ENCODE measurements at places on chromosomes 5 and 9. TPM values are rescaled to one million over a fixed set of nuclear protein-coding genes. Genes with fewer than 3 reads are reported as not detected.

PCDHGA8 gene
- total RNA-seq: 7.2 TPM

SKP2 gene
- 47.8 TPM for total RNA-seq

LOX gene
- total RNA-seq: 0.27 TPM

PLCXD3 gene
- 0.93 TPM for total RNA-seq

TMED9 gene
- 94.6 TPM for total RNA-seq

TERT gene
- total RNA-seq: 2.9 TPM

OR13C5 gene
- not detected for total RNA-seq

RLN1 gene
- total RNA-seq: not detected

SUSD3 gene
- not detected for total RNA-seq

ORM2 gene
- not detected for total RNA-seq

PROB1 gene
- total RNA-seq: 1.3 TPM

FBLL1 gene
- total RNA-seq: 66.2 TPM

GRCh38 chr9:132670457-132671391 lies at the start of gene GTF3C4:
Gene GTF3C4 (plus strand): TSS chr9:132670464. CDS start chr9:132670599, 135 bp downstream.
- DNase-seq: peak; percentile 87
- peak within 1 kb of the TSS; percentile 94 for H3K4me3 ChIP-seq
- H3K36me3 ChIP-seq: no peaks in the 10 kb centered on the region
- H3K27ac ChIP-seq: peak within 1 kb of the TSS; percentile 75
- H3K27me3 ChIP-seq: peaks cover 4% of the 10 kb centered on the region
- peaks cover 13% of the 10 kb centered on the region for H3K4me1 ChIP-seq

DNA sequence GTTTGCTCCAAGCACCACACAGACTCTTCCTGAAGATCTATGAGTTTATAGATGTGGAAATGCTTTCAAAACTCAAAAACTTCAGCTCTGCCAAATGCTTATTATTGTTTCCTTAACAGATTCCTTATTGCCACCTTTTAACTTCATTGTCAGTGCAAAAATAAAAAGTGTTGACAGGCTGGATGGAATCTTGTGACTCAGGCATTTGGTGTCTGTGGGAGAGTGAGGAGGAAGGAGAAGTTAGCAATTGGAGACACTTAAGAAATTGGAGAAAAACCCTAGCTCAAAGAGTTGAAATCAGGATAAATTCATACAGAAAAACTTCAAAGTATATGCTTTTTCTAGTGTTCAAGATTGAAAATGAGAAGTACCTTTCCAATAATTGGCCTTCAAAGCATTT lies 140.6 kb upstream of the PUM3 start:
- H3K36me3 ChIP-seq: no peaks in the 10 kb centered on the region
- H3K4me1 ChIP-seq: no peaks in the 10 kb centered on the region
- DNase-seq: no peak
- no peak overlapping the region for H3K4me3 ChIP-seq

GRCh38 chr9:112366591-112366990 lies 13.3 kb upstream of the HSDL2 start:
- no peaks in the 10 kb centered on the region for H3K4me1 ChIP-seq
- no peak overlapping the region for H3K4me3 ChIP-seq
- no peak overlapping the region for H3K27ac ChIP-seq

DNA sequence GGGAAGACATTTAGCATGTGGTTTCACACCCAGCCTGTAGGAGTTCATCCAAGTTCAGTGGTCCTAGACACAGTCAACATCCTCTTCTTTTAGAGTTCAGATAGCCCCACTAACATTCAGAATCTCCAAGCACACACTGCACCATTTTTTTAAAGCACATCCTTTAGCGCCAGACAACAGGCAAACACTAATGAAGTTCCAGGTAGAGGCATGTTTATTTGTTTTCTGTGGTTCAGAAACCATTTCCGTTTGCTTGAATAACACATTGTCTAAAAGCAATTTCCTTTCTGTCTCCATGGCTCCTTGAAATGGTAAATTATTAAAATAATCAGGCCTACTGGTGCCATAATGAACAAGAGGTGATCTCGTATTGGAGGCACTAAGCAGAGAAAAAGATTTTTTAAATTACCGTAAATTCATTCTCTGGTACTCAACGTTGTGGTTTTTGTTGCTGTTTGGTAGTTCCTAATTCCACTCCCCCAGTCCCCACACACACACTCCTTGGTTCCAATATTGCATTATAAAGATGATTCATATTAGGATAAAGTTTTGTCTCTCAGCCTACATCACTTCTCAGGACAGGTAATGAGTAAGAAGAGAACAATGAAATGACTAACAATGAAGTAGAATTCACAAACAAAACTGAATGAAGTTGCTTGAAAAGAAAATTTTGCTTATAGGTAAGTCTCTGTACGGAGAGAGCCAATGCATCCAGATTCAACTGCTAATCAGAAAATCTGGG lies 153.1 kb downstream of the PCSK1 start:
- H3K4me3 ChIP-seq: no peak overlapping the region
- H3K36me3 ChIP-seq: peaks cover 10% of the 10 kb centered on the region
- no peaks in the 10 kb centered on the region for H3K4me1 ChIP-seq
- H3K27ac ChIP-seq: no peak overlapping the region
- no peak for DNase-seq

DNA sequence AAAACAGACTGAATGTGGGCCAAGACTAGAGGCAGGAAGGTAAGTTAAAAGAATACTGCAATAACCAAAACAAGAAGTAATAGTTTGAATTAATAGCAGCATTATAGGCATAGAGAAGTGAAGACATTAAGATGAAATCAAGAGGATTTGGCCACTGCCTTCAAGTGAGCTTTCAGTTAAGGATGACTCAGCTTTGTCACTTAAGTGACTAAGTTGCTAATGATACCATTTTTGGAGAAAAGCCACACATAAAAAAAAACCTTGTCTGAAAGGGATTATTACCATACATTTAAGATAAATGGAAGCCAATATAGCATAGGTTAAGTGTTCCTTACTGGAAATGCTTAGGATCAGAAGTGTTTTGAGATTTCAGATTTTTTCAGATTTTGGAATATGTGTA lies 57.0 kb downstream of the ECPAS start:
- no peak for DNase-seq
- no peaks in the 10 kb centered on the region for H3K27me3 ChIP-seq
- H3K4me1 ChIP-seq: peaks cover 1% of the 10 kb centered on the region

- peaks cover 6% of the 10 kb centered on the region for H3K4me1 ChIP-seq
- no peaks in the 10 kb centered on the region for H3K27me3 ChIP-seq
- H3K27ac ChIP-seq: no peak overlapping the region
- DNase-seq: no peak
Observed at GRCh38 chr9:86036555-86036954, 62.8 kb downstream of the GOLM1 start.

- no peaks in the 10 kb centered on the region for H3K36me3 ChIP-seq
- H3K4me1 ChIP-seq: no peaks in the 10 kb centered on the region
- peaks cover 5% of the 10 kb centered on the region for H3K27me3 ChIP-seq
- H3K27ac ChIP-seq: no peak overlapping the region
Observed at GRCh38 chr5:132098621-132099020, 25.0 kb downstream of the CSF2 start.

GRCh38 chr9:69569738-69570451 lies 102.3 kb downstream of the APBA1 start:
- H3K4me1 ChIP-seq: no peaks in the 10 kb centered on the region
- H3K27me3 ChIP-seq: peaks cover 5% of the 10 kb centered on the region
- no peak overlapping the region for H3K4me3 ChIP-seq
- no peak for DNase-seq
- no peak overlapping the region for H3K27ac ChIP-seq

DNA sequence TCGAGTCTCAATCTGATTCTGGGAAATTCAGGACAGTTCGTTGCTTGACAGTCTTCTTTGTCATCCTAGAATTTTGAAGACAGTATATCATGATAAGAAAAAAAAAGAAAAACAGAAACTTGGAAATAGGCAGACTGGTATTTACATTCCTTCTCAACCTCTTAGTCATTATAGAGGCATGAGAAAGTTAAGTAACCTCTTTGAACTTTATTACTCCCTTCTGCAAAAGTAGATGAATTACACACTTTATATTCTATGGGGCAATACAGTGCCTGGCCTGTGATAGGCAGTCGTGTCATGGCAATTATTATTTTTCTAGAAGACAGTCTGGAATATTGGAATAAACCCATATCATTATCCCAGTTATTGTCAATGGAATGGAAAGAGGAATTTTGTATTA lies 828.9 kb downstream of the TLR4 start:
- H3K27me3 ChIP-seq: no peaks in the 10 kb centered on the region
- no peaks in the 10 kb centered on the region for H3K4me1 ChIP-seq
- no peaks in the 10 kb centered on the region for H3K36me3 ChIP-seq
- no peak overlapping the region for H3K27ac ChIP-seq
- no peak for DNase-seq
- no peak overlapping the region for H3K4me3 ChIP-seq

DNA sequence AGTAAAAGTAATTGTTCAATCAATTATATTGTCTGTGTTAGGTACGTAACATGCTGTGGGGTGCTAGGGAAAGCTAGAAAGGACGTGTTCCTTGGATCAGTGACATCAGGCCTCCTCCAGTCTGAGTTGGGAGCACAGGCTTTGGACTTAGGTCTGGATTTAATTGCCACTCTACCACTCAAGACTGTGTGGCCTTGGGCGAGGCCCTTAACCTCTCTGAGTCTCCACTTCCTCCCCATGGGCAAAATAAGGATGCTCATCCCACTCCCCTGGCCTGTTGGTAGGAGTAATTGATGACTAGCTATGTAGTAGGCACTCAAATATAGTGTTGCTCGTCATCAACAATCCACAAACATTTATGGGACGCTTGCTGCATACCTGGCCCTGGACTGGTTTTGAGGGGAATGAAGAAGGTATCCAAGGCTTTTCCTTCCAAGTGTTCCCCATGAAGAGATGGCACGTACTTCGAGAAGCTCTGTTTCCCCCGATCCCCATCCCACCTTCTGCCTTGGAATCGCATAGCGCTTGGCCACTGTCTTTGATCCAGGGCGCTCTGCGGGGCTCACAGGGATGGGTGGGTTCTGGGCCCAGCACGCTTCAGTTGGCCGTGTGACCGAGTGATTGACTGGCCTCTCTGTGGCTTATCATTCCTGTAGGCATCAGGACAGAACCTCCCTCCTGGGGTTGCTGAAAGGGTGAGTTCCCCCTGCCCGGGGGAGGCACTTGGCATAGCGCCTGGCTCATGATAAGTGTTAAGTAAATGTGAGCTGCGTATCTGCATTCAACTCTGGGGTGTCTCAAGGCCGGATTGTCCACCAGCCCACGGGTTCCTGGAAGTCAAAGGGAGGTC lies 8.1 kb downstream of the FGF18 start:
- DNase-seq: no peak
- H3K4me1 ChIP-seq: peaks cover 31% of the 10 kb centered on the region
- peaks cover 2% of the 10 kb centered on the region for H3K27me3 ChIP-seq
- H3K36me3 ChIP-seq: no peaks in the 10 kb centered on the region
- H3K27ac ChIP-seq: no peak overlapping the region

- DNase-seq: no peak
- H3K4me1 ChIP-seq: peaks cover 1% of the 10 kb centered on the region
- H3K27ac ChIP-seq: no peak overlapping the region
Observed at GRCh38 chr9:36911601-36912412, 122.3 kb downstream of the PAX5 start.

DNA sequence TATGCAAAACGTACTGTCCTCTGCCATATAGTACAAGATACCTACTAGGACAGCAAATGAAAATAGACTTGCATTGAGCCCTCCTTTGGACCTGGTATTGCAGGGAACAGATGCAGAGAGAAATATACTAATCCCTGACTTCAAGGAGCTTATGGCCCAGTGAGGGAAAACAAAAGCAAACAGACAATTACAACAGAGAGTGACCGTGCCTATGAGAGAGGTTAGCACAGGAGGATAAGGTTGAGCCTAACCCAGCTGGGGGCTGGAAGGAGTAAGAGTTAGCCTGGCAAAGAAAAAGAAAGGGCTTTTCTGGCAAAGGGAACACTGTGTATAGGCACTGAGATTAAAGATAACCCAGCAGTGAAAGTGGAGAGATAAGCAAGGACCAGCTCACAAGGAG lies 5.5 kb downstream of the CDC26 start:
- DNase-seq: no peak
- H3K4me1 ChIP-seq: peaks cover 1% of the 10 kb centered on the region
- H3K4me3 ChIP-seq: no peak overlapping the region

- no peak for DNase-seq
- H3K36me3 ChIP-seq: peaks cover 5% of the 10 kb centered on the region
Observed at GRCh38 chr9:126128494-126129142, 198.0 kb upstream of the MVB12B start.

DNA sequence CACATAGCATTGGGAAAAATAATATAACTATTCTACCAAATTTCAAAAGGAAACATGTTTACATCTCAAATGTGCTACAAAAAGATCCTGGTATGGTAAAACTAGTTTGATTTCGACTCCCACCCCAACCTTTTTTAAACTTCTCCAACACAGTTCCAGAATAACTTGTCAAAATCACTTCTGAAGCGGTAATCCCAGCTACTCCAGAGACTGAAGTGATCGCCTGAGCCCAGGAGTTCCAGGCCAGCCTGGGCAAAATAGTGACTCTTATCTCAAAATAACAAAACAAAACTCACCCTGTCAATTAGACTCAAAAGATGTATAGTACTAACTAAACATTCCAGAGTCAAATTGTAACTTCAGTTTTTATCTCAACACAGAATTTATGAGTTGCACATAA lies 71.3 kb upstream of the RNF38 start:
- peaks cover 3% of the 10 kb centered on the region for H3K4me1 ChIP-seq
- no peaks in the 10 kb centered on the region for H3K27me3 ChIP-seq
- H3K27ac ChIP-seq: no peak overlapping the region
- no peak for DNase-seq
- no peaks in the 10 kb centered on the region for H3K36me3 ChIP-seq

DNA sequence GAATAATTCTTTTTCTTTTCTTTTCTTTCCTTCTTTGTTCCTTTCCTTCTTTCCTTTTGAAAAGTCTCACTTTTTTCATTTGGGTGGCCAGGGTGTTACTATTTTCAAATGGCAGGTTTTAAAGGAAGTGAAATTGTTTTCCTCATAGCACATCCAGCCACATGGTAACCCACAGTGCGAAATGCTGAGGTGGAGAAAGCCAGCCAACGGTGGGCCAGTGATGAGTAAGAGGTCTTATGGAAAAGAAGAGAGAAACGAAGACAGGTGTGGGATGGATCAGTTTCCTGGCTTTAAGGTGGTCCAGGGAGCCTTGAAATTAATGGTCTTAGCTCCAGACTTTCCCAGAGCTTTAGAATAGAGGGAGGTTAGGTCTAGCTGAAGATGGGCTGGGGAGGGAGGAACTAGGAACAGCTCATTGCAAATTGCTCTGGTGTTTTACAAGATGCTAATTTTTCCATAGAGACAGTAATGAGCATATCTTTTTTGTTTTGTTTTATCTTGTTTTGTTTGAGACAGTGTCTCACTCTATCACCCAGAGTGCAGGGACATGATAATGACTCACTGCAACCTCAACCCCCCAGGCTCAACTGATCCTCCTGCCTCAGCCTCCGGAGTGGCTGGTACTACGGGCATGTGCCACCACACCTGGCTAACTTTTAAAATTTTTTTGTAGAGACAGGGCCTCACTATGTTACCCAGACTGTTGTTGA lies 17.8 kb downstream of the ITK start:
- H3K36me3 ChIP-seq: no peaks in the 10 kb centered on the region
- no peaks in the 10 kb centered on the region for H3K4me1 ChIP-seq
- no peak for DNase-seq
- no peak overlapping the region for H3K4me3 ChIP-seq
- no peak overlapping the region for H3K27ac ChIP-seq
- H3K27me3 ChIP-seq: no peaks in the 10 kb centered on the region

All from glutamatergic neuron (in vitro differentiated cells).